Activated CD8-positive, alpha-beta T cell treated with anti-CD3 and anti-CD28 coated beads, Interleukin-2, amount 10 ng/mL, durations not matched to agents 7 days and 5 days (primary cell): ENCODE measurements at places on chromosomes 13 and 19. TPM values are rescaled to one million over a fixed set of nuclear protein-coding genes. Genes with fewer than 3 reads are reported as not detected.

ZNF726 gene
- total RNA-seq: 16.7 TPM

SPACA4 gene
- total RNA-seq: not detected

DNA sequence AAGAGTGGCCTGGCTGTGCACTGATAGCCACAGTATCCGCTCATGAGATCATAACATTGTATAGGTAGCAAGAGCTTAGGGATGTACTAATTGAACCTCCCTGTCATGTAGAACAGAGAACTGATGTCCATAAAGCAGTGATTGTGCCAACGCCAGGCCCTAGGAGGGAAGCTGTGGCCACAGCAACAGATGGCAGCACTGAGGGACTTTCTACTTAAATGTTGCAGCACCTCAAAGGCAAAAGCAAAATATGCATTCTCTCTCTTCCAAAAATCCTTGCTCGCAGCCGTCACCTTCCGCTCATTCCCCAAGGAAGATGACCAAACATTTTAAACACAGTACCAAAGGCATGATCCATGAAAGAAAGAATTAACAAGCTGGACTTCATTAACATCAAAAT, 32.3 kb downstream of the COL4A1 start:
- no peak for DNase-seq
- no peaks in the 10 kb centered on the region for H3K4me1 ChIP-seq
- H3K4me3 ChIP-seq: no peak overlapping the region

GRCh38 chr19:3492919-3493318, 7.6 kb downstream of the DOHH start:
- no peak overlapping the region for H3K27ac ChIP-seq
- H3K36me3 ChIP-seq: peaks cover 34% of the 10 kb centered on the region
- no peak for DNase-seq
- no peak overlapping the region for H3K4me3 ChIP-seq
- H3K27me3 ChIP-seq: no peaks in the 10 kb centered on the region
- peaks cover 13% of the 10 kb centered on the region for H3K4me1 ChIP-seq

DNA sequence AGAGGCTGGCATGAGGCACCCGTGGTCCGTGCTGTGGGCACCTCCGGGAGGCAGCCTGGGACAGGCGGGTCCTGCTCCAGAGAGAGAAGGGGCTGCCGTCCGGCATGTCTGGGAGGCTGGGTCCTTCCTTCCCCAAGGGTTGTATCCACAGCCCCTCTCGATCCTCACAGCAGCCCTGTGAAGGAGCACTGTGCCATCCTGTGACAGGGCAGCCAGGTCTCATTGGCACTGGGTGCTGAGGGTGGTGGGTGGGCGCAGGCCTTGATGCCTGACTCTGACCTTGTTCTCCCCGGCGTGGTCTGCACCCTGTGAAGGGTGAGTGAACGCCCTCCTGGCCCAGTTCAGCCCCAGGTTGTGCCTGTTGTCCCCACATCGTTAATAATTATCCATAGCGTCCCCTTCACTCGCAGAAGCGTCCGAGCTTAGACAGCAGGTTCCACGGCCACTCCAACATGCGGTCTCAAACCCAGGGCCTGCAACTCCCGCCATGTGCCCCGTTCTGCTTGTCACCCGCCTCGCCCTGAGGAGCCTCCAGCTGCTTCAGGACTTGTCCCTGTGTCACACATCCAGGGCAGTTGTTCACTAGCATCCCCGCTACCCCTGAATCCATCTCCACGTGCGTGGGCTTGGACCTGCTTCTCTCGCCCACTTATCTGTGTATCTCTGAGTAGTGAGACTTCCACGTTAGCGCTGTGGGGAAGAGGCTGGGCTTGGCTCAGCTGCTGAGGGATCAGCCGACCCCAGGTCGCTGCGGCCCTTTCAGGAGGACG, 10.6 kb downstream of the ATP11A start:
- H3K4me3 ChIP-seq: no peak overlapping the region
- H3K36me3 ChIP-seq: no peaks in the 10 kb centered on the region
